ENCODE measurements at places on chromosomes 12 and 14.

- DNase-seq = no peak
Observed at GRCh38 chr12:84978921-84979320, 57.2 kb downstream of the TSPAN19 start.

- DNase-seq = no peak
Observed at GRCh38 chr14:79567306-79567705, 644.0 kb downstream of the DIO2 start.

- DNase-seq = no peak
Observed at GRCh38 chr12:82635263-82635662, 51.4 kb upstream of the TMTC2 start.

GRCh38 chr12:105955976-105956375 is 182.8 kb downstream of the NUAK1 start:
- no peak for DNase-seq

- no peak for DNase-seq
Observed at GRCh38 chr12:56078427-56078826, 1.5 kb upstream of the ERBB3 start.

- no peak for DNase-seq
Observed at GRCh38 chr12:54603173-54603814, 14.8 kb upstream of the PPP1R1A start.

Measured in posterior cingulate gyrus (tissue), 11 donors.